ENCODE measurements at places on chromosomes 12 and 14.

GRCh38 chr14:103528146-103528586, 830 bp upstream of the TRMT61A start:
- peak; percentile 27 for DNase-seq

GRCh38 chr12:105330931-105331804, 677 bp downstream of the C12orf75 start:
- no peak for DNase-seq

DNA sequence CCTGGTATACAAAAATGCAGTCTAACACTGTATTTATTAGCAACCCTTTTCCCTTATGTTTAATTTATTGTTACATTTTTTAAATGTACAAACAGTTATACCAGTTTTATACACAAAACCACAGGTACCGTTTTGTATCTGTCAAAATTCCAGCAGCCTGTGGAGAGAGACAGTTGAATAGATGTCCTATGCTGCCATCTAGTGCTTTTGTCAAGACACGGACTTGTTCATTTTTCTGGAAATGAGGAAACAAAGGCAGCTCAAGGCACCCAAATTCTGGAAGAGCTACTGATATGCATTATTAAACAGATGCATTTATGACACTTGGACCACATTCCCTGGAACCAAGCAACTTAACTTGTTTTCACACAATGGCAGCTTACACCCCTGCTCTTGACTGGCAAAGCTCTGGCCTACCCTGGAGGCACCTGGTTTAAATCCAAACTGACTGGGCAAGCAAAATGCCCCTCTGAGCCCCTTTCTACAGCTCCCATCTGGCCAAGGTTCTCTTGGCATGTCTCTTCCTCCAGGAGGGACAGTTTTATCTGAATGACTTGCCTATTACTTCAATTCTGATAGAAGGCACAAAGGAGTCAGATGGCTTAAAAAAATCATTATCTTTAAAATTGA, 286.9 kb upstream of the PRKD1 start:
- peak; percentile 90 for DNase-seq

- no peak for DNase-seq
Measured at GRCh38 chr14:61254808-61255526, 26.2 kb downstream of the TMEM30B start.

DNA sequence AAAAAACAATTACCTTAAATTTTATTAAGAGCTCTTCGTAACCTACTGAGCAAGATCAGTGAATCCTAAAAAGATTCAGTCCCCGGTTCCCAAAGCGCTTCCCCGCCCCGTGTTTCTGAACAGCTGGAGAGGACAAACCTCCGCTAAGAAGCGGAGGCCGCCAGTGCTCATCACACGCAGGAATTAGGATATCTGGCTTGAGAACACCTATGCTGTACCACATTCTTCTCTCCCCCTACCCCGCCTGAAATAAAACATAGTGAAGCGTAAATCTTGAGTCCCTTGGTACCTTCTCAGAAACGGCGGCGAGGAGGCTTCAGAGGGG, 774 bp upstream of the WDR20 start:
- DNase-seq: no peak

GRCh38 chr12:62351326-62351725, 91.1 kb downstream of the USP15 start:
- DNase-seq: no peak

- no peak for DNase-seq
Measured at GRCh38 chr12:28776913-28777422, 372.1 kb upstream of the FAR2 start.

- DNase-seq: no peak
Measured at GRCh38 chr14:93033983-93034670, 81.6 kb downstream of the ITPK1 start.

DNA sequence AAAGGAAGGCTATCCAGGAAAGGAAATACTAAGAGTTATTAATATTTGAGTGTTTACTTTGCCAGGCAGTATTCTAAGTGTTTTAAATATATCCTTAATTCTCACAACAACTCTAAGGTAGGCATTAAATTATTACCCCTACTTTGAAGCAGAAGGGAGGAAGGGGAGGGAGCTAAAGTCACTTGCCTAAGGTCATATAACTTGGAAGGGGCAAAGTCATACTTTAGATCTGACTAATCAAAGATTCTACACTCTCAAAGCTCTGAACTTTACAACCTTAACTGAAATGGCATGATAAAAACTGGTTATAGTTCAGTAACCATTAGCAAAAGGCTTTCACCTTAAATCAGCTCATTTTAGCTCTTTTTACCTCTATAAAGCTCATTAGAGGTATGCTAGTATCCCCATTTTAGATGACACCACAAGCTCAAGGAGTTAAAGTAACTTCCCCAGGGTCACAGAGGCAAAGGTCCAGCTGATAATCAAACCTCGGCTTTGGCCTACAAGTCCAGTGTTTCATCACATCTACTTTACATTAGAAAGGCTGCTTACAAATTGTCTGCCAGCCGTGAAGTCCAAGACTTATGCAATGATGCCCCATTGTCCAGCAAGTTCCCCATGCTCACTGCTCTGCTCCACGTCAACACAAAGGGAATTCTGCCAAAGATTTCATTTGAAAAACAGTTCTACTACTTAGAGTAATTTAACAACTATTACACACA, 223.9 kb downstream of the MED13L start:
- peak; percentile 98 for DNase-seq

GRCh38 chr14:23080474-23080873, 14.5 kb downstream of the ACIN1 start:
- DNase-seq: no peak

DNA sequence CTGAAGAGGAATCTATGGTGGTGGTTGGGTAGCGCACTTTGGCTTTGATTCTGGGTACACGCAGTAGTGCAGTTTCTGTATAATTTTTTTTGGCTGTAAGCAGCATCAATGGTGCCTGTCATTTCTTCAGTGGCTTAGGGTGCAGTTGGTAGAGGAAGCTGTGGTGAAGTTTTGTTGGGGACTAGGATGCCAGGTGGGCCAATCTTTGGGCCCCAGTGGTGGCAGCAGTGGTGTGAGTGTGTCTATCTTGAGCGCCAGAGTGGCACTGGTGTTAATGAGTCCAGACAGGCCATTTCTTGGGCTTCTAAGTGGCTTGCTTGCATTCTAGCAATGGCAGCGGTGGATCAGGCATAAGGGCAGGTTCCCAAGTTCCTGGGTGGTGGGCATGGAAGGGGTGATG, 33.8 kb upstream of the CCND2 start:
- no peak for DNase-seq

- no peak for DNase-seq
Measured at GRCh38 chr12:15118955-15119354, 102.3 kb downstream of the RERG start.

- no peak for DNase-seq
Measured at GRCh38 chr14:42535397-42535796, 928.7 kb downstream of the LRFN5 start.

GRCh38 chr12:47303207-47303606, 223.4 kb upstream of the AMIGO2 start:
- DNase-seq: no peak

DNA sequence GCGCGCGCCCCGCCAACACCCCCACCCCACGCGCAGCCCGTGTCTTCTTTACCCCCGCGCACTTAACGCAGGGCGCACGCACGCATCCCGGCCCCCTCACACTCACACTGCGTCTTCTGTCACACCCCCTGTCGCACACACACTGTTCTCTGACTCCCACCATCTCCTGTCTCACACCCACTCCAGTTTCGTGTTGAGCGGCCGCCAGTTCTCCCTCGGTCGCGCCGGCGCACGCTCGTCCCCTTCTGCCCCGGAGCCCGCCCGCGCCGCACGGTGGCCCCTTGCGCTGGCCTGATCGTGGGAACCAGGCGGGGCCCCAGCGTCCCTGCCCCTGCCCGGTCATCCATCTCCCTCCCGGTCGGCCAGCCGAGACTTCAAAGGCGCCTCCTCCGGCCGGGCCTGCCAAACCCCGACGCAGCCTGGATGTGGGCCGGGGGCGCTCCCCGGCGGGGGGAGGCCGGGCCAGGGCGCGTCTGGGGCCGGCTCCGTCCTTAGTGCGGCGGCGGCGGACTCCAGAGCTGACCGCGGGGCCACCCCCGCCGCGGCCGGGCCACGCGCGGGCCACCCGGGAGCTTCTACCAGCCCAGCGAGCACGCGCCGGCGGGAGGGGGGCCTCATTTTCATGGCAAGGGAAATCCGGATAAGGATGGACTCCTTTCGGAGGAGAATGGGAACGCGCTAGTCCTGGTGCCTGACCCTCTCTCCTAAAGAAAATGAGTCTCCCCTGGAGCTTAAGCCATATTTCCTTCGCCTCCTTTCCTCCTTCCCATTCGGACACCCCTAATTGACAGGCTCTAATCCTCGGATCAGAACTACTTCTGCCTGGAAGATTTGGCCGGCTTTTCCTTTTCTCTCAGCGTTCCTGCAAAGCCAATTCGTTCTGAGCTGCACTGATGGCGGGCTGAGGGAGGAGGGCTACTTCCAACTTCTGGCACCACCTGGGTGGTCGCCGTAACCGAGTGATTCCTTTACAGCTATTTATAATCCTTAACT, 82.0 kb upstream of the HMGA2 start:
- peak; percentile 43 for DNase-seq
